NCI-H2081 treated with DMSO at 0.1 percent for 48 hours (cell line): ENCODE measurements at places on chromosomes 3 and 15.

- no peak for DNase-seq
Measured at GRCh38 chr3:174409086-174409743, 449.9 kb upstream of the NAALADL2 start.

- DNase-seq = no peak
Measured at GRCh38 chr15:64636556-64636955, 138.8 kb downstream of the RBPMS2 start.

DNA sequence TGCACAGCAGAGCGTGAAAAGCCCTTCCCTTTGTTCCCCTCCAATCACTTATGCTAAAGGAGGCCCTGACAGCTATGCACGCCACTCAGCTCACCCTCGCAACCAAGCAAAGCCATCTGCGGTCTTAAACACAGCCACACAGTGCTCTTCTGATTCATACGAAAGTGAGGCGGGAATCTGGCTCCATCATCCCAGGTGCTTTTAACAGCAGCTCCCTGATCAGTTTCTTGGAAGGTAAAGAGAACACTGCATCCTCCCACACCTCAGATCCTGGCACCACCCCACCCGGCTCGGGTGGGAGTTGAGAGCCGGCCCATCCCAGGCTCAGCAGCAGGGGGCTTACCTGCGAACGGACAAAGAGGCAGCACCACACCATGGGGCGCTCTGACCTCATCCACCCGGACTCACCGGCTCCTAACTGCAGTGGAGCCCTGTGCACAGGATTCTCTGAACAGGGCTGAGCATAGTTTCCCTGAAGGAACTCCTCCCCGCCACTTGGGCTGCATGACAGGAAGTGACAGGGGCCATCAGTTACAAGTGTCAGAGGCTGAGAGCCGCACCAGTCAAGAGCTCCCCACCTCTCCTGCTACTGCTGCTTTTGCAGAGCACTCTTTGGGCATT lies 114.3 kb upstream of the ARHGEF3 start:
- no peak for DNase-seq

DNA sequence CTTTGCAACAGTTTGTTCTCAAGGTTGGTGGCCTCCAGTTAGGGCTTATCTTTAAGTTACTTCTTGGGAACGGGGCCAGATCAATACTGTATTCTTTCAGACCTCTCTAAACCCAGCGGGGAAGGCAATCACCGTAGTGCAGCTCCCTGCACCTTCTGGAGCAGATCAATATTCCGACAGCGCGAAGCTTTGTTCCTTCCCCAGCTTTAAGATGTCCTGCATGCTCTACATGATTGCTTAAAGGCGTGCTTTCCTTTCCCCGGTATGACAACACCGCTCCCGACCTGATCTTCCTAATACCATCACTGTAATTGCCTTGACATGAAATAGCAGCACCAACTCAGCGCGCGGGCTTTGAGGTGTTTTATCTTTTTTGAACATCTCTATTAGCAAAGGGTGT lies 755.2 kb downstream of the NR2F2 start:
- DNase-seq = no peak

DNA sequence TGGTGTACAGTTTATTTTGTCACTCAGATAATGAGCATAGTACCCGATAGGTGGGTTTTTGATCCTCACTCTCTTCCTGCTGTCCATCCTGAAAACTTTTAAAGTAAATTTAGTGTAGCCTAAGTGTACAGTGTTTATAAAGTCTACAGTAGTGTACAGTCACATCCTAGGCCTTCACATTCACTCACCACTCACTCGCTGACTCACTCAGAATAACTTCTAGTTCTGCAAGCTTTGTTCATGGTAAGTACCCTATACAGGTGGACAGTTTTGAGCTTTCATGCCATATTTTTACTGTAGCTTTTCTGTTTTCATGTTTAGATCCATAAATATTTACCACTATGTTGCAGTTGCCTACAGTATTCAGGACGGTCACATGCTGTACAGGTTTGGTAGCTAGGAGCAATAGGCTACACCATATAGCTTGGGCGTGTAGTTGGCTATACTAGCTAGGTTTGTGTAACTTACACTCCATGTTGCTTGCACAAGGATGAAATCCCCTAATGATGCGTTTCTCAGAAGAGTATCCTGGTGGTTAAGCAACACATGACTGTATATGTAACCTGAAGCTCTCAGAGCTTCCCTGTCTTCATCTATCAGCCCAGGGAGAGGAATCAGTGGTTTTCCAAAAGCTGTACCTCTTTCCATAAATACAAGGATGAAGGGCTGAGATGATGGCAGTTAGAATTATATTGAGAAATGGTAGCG lies 87.6 kb upstream of the SLC25A26 start:
- DNase-seq = no peak

DNA sequence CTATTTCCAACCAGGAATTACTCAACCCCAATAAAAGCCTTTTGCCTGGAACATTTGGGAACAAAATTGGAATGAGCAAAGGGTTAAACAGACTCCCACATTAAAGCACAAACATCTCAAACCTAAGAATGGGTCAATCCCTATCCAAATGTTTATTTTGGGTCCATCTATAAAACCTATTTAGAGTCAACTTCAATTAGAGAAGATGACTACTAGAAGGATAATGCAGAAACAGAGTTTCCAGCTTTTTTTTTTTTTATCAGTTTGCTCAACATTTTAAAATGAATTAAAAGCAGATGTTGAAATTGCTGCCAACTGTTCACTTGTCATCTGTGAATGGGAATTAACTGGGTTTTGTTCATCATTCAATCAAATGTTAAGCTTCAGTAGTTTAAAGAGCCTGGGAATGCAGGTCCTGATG lies 4.1 kb upstream of the TBC1D23 start:
- no peak for DNase-seq

DNA sequence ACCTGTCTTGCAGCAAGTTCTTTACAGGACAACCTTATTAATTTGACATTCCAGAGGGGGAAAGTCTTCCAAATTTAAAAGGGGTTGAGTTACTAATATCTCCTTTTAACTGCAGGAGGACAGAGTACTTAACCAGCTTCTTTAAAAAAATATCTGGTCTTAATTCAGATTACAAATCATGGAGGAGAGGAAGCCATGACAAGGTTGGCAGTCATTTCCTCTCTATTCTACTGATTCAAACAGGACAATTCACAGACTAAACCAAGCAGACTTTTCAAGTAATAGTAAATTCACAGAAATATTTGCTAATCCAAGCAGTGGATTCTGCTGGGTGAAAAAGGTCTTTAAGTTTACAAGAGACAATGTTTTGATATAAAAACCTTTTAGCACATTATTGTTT lies 185.3 kb downstream of the CFAP20DC start:
- DNase-seq = no peak

GRCh38 chr15:41950489-41950888 lies 21.9 kb downstream of the EHD4 start:
- DNase-seq = no peak

DNA sequence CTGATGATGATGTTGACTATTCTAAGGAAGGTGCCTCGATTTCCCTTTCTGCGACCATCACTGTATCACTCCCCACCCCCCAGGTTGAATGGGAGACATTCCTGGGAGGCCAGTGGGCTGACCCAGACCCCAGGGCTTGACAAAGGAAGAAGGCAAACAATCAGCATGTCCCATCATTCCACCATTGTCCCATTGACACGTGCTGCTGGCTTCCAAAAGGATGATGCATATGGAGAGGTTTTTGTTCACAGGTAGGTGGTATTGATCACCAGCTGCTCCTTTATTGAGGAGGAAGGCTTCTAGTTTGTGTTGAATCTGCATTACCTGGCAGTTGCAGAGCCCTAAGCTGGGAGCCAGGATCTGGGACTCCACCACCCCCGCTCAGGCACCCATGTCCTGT lies 30.4 kb downstream of the RASGRF1 start:
- DNase-seq = no peak

- DNase-seq = no peak
Measured at GRCh38 chr3:38124324-38125122, 12.4 kb downstream of the ACAA1 start.
